ENCODE measurements at places on chromosomes 6 and 20. TPM values are rescaled to one million over a fixed set of nuclear protein-coding genes. Genes with fewer than 3 reads are reported as not detected.

- no peak for DNase-seq
Observed at GRCh38 chr6:32369660-32370059, 2.0 kb downstream of the TSBP1 start.

GRCh38 chr20:25148181-25148981, 47.1 kb upstream of the ENTPD6 start:
- DNase-seq, result no peak

DNA sequence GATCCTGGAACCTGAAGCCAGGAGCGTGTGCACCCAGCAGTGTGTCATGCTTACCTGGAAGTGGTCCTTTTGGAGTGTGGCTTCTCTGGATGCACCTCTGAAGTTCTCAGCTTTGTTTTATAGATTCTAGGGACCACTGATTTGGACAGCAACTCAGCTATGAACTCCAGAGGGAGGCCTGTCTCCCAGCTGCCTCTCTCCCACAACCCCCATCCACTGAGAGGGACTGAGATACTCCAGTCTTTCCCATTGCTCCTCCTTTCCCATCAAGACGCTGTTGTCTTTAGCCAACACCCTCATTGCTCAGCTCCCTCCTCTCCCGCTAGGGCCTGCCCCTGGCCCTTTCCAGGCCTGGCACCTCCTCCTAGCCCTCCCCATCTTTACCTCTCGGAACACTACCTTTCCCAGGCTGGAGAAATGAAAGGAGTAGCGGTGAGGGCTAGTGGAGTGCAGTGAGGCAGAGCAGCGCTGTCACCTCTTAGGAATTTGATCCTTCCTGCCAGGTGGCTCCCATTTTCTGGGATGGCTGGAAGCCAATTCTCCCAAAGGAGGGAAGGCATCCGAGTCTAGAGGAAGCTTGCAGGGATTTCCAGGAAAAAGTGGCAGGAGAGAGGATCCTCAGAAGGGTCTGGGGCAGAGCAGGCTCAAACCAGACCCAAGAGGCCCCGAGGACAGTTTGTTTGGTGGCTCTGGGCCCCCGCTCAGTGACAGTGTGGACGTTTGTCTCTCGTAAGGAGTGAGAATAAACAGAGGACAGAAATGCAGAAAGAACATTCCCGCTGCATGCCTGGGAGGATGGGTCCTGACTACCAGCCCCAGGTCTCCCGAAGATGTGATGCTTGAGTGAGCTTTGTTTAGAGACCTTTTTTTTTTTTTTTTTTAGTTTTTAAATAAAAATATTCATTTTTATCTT, at the start of gene LRRN4:
Gene LRRN4, minus strand, starts transcription at position 285 of the 913 bp plus-strand sequence. CDS start 1,261 bp downstream, outside the sequence.
- no peak for DNase-seq

GRCh38 chr20:58669287-58670006, 18.4 kb downstream of the STX16 start:
- no peak for DNase-seq

DNA sequence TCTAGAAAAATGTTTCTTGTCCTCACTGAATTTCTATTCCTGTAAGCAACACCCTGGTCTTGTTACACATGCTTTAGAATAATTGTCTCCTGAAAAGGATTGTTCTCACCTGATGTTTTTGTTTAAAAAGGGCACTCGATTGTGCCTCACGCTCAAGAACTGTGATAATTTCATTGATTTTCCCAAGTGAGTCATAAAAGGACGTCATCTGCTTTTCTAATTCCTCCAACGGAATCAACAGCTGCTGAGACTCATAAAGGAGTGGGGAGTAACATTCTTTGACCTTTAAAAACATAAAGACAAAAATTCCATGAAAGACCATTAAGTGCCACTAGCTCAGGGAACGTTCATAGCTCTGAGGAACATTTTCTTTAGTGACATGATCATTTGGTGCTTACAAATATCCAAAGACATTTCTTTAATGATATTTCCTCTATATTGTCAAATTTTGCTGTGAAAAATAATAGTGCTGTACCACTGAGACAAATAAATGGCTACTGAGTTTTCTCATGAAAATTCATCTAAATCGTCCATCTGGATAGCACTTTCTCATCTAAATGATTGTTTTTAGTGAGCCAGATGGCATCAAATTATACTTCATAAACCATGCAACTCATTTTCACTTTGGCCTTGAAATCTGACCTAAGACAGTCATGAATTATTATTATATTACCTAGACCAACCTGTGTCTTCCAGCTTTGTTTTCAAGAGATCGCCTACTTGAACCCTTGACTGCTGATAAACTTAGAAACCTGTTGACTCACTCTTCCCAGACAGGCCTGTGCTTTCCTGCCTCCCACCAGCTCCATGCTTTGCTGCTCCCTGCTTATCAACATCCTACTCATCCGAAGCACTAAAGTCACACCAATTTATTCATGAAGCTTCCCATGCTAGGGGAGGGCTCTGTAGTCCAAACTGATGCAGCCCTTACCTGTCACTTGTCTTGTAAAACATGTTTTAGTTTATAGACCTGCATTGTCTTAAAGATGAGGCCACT, 178.2 kb downstream of the SYNE1 start:
- DNase-seq, result no peak

DNA sequence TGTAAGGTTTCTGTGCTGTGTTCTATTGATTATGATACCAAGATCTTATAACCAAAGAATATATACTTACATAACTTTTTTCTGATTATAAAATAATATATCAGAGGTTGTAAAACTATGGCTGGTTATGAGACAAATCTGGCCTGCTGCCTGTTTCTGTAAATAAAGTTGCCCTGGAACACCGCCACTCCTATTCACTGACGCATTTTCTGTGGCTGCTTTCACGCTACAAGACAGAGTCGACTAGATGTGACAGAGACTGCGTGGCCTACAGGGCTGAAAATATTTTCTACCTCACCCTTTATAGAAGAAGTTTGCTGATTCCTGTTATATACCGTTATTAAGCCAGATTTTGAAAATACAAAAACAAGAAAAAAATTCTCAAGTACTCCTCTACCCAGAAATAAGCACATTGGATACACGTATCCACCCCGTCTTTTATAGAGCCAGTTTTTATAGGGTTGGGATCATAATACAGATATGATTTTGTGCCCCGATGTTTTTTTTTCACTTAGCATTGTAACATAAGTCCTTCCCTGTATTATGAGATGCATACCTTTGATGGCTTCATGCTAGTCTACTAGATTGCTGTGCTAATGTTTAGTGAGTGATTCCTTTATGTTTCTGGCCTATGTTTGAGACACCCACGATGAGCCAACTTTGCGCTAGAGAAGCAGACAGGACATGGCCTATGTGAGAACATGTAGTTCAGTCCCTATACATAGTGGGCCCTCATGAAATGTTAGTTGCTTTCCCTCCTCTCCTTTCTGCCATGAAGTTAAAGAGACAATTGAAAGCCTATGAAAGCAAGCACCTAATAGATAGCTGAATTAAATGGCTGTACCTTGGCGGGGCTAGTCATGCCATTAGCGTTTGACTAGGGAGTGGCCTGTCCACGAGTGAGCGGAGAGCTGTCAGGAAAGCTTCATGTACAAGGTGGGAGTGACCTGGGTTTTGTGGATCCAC, 98.1 kb upstream of the KCNK16 start:
- no peak for DNase-seq

MCCD1 gene
- not detected for total RNA-seq

TINAG gene
- not detected for total RNA-seq
